Gastroesophageal sphincter (tissue), 4 donors: ENCODE measurements at places on chromosomes 6 and 20.

DNA sequence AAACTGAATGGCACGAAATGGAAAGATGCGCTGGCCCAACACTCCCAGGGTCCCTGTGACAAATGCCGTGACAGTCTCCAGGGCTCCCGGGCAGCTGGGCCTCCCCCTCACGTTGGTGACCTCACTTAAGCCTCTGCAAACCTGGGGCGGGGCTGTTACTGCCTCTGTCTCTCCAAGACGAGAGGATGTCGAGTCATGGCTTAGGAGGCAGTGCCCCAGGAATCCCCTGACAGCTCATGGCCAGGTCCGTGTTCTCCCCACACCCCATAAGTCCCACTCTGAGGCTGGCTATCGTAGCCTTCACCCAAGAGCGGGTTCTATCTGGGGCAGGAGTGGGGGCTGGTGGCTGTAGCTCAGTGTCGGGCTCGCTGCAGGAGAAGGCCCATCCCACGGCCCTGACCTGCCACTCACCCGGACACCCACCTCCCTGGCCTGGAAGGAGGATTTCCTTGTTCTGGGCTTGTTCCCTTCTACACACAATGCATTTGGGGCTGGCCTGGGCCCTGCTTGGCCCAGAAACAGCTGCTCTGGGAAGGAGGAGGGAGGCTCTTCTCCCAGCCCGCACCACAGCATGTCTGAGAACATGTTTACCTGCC, 5.6 kb upstream of the RPS21 start:
- no peaks in the 10 kb centered on the region for H3K36me3 ChIP-seq
- H3K27me3 ChIP-seq = no peaks in the 10 kb centered on the region
- peak overlapping the region; percentile 64 for H3K27ac ChIP-seq
- no peak overlapping the region for H3K4me3 ChIP-seq
- ATAC-seq = no peak

- H3K27ac ChIP-seq = no peak overlapping the region
- no peaks in the 10 kb centered on the region for H3K36me3 ChIP-seq
- H3K4me3 ChIP-seq = no peak overlapping the region
- ATAC-seq = peak; percentile 29
These were observed 26.8 kb downstream of the RRBP1 start for GRCh38 chr20:17655286-17655651.

GRCh38 chr6:25788305-25788922, 33.9 kb downstream of the SLC17A4 start:
- no peaks in the 10 kb centered on the region for H3K4me1 ChIP-seq
- H3K36me3 ChIP-seq = no peaks in the 10 kb centered on the region
- H3K27ac ChIP-seq = no peak overlapping the region
- H3K4me3 ChIP-seq = no peak overlapping the region
- H3K27me3 ChIP-seq = no peaks in the 10 kb centered on the region

DNA sequence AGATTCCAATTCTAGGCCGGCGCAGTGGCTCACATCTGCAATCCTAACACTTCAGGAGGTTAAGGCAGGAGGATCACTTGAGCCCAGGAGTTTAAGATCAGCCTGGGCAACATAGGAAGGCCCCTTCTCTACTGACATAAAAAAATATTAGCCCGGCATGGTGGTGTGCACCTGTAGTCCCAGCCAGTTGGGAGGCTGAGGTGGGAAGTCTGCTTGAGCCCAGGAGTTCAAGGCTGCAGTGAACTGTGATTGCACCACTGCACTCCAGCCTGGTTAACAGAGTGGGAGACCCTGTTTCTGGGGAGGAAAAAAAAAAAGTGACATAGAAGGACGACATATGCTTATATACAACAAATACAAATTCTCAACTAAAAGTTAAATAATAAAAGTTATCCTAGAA, 30.9 kb downstream of the B4GALT5 start:
- H3K27me3 ChIP-seq = no peaks in the 10 kb centered on the region
- H3K27ac ChIP-seq = no peak overlapping the region
- no peak for ATAC-seq

- no peaks in the 10 kb centered on the region for H3K4me1 ChIP-seq
- H3K27me3 ChIP-seq = no peaks in the 10 kb centered on the region
- H3K4me3 ChIP-seq = no peak overlapping the region
- ATAC-seq = no peak
These were observed 21.8 kb upstream of the MYLK2 start for GRCh38 chr20:31797364-31797763.

- H3K4me1 ChIP-seq = no peaks in the 10 kb centered on the region
- H3K4me3 ChIP-seq = no peak overlapping the region
- no peaks in the 10 kb centered on the region for H3K27me3 ChIP-seq
- no peak for ATAC-seq
- H3K27ac ChIP-seq = no peak overlapping the region
These were observed 28.8 kb upstream of the APMAP start for GRCh38 chr20:25021336-25021735.

GRCh38 chr6:116200619-116201249, 53.1 kb downstream of the TSPYL4 start:
- no peaks in the 10 kb centered on the region for H3K4me1 ChIP-seq
- no peaks in the 10 kb centered on the region for H3K27me3 ChIP-seq

GRCh38 chr6:143976806-143977349, 31.2 kb downstream of the PLAGL1 start:
- ATAC-seq = no peak

DNA sequence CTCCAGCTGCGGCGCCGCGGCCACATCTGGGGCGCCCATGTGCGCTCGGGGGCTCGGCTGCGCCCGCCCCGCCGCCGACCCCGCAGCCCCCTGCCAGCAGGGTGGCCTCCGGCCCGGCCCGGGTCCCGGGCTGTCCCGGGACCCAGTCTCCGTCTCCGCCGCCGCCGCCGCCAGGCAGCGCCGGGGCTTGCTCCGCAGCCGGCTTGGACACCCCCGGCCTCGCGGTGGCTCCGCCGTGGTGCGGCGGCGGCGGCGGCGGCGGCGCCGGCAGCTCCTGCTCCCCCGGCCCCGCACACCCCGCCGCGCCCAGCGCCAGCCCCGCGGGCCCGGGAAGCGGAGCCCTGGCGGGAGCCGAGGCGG, 219 bp downstream of the ISM1 start:
- H3K27ac ChIP-seq = peak overlapping the region; percentile 59
- peaks cover 53% of the 10 kb centered on the region for H3K27me3 ChIP-seq
- peak; percentile 24 for ATAC-seq
- no peaks in the 10 kb centered on the region for H3K36me3 ChIP-seq
- H3K4me3 ChIP-seq = peak overlapping the region; percentile 65
- H3K4me1 ChIP-seq = peaks cover 29% of the 10 kb centered on the region

DNA sequence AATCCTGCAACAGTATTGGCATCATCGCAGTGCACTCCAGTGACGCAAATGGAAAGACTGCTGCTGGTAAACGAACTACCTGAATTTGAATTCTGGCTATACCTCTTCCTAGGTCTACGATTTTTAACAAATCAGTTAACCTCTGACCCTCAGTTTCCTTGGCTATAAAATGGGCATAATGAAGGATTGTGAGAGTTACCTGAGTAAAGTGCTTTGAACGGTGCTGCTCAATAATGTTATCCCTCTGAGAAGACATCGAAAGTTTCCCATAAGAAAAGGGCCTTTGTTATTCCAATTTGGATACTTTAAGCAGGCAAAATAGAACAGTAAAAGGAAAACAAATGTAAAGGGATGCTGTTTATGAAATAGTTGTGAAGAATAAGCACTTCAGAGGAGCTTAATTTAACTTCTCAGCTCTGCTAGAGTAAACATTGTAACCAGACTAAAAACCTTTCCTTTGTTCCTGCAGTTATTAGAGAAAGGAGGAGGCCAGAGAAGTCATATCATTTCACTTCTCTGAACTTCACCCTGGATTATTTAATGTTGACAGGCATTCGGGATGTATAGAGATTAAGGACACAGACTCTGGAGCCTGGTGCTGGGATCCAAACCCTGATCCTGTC, 5.8 kb downstream of the SGK1 start:
- no peak overlapping the region for H3K27ac ChIP-seq
- no peak for ATAC-seq
- H3K4me3 ChIP-seq = no peak overlapping the region

GRCh38 chr6:149147938-149148718, 169.4 kb upstream of the TAB2 start:
- H3K4me3 ChIP-seq = no peak overlapping the region
- H3K27ac ChIP-seq = no peak overlapping the region
- H3K27me3 ChIP-seq = no peaks in the 10 kb centered on the region
- no peak for ATAC-seq
- H3K36me3 ChIP-seq = no peaks in the 10 kb centered on the region
- no peaks in the 10 kb centered on the region for H3K4me1 ChIP-seq

- no peaks in the 10 kb centered on the region for H3K4me1 ChIP-seq
- H3K27me3 ChIP-seq = no peaks in the 10 kb centered on the region
- H3K36me3 ChIP-seq = no peaks in the 10 kb centered on the region
- no peak overlapping the region for H3K27ac ChIP-seq
- no peak for ATAC-seq
These were observed 537.4 kb downstream of the PTPRT start for GRCh38 chr20:42652266-42652665.

DNA sequence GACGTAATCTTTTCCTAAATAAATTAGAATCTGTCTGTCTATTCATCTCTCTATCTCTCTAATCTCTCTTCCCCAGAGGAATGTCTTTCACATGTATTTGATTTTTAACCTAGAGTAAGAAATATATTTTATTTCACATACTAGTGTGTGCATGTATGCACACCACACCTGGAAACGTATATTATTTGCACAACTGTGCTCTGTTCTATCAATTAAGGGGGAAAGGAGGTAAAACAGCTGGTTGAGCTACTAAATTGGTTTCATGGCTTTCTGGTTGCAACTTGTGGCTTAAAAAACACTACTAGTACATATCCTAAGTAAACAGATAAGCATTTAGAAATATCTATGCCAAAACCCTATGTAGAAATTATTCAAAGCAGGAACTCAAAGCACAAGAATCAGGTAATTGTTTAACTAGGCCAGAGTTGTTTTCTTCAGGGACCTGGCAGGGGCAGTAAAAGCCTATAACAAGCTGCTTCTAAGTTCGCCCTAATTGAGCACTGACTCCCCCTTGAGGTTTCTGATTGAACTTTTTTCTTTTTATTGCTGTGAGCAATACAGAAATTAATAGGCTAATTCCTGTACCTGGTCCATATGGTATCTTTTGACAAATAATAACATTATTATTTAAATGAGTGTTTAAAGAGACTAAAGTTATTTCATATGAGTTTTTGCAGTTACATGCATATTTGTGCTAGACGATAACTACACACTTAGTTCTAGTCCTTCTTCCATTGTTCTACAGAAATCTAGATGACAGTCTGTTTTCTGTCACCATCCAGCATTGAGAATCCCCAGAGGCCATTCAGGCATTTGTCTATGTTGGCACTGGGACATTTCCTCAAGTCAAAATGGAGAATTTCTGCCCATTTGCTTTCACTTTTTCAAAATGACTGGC, 88.6 kb downstream of the MCHR2 start:
- ATAC-seq = no peak
- H3K36me3 ChIP-seq = no peaks in the 10 kb centered on the region
- H3K4me1 ChIP-seq = no peaks in the 10 kb centered on the region
- no peak overlapping the region for H3K27ac ChIP-seq

DNA sequence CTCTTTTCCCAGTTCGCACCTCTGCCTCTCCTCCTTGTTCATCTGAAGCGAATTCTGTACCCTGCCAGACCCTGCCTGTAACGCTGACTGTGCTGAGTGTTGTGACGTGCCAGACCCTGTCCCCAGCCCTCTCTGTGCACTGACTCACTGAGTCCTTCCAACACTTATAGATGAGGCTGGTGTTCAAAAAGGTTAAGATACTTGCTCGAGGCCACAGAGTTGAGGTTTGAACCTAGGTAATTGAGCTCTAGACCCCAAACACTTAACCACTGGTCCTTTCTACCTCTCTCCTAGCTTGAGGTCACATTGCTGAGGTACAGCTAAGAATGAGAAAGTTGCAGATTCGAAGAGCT, 45.7 kb upstream of the NEDD9 start:
- no peak overlapping the region for H3K4me3 ChIP-seq
- H3K4me1 ChIP-seq = no peaks in the 10 kb centered on the region
- H3K27me3 ChIP-seq = no peaks in the 10 kb centered on the region

- no peaks in the 10 kb centered on the region for H3K36me3 ChIP-seq
- no peak overlapping the region for H3K27ac ChIP-seq
- peaks cover 12% of the 10 kb centered on the region for H3K27me3 ChIP-seq
- ATAC-seq = no peak
These were observed 6.4 kb downstream of the TIAM2 start for GRCh38 chr6:155001482-155001881.

DNA sequence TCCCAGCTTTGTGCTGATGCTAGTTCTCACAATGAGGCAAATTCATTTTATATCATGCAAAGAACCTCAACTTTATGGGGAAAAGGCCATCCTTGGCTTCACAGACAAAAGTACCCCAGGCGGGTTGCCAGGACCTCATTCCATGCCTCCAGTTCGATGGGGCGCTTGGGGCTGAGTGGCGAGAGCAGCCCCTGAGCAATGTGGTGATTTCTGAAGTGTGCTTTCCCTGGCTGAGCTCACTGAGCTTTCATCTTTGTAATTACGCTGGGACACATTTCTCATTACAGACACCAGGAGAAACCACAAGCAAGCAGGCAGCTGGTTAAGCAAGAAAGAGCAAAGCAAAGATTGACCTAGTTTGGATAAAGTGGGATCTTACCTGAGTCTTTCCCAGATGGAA, 301.5 kb upstream of the CDH4 start:
- H3K4me1 ChIP-seq = no peaks in the 10 kb centered on the region
- no peak for ATAC-seq
- H3K27me3 ChIP-seq = no peaks in the 10 kb centered on the region
- H3K27ac ChIP-seq = no peak overlapping the region
- no peak overlapping the region for H3K4me3 ChIP-seq
- no peaks in the 10 kb centered on the region for H3K36me3 ChIP-seq

DNA sequence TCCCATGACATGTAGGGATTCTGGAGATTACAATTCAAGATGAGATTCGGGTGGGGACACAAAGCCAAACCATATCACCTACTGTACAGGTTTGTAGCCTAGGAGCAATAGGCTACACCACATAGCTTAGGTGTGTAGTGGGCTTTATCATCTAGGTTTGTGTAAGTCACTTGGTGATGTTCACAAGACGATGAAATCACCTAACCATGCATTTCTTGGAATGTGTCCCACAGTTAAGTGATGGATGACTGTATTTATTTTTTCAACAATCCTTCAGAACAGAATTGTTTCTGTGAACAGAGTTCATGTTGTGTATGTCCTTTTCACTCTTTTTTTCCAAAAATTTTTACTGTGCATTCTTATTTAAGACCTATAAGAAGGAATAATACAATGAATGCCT, 76.1 kb downstream of the DTD1 start:
- ATAC-seq = no peak
- peaks cover 3% of the 10 kb centered on the region for H3K36me3 ChIP-seq
- H3K4me3 ChIP-seq = no peak overlapping the region
- H3K27me3 ChIP-seq = no peaks in the 10 kb centered on the region

GRCh38 chr6:163356324-163356723, 58.2 kb upstream of the QKI start:
- H3K4me3 ChIP-seq = no peak overlapping the region
- H3K27me3 ChIP-seq = no peaks in the 10 kb centered on the region
- H3K36me3 ChIP-seq = no peaks in the 10 kb centered on the region
- ATAC-seq = peak; percentile 46
- peaks cover 3% of the 10 kb centered on the region for H3K4me1 ChIP-seq

DNA sequence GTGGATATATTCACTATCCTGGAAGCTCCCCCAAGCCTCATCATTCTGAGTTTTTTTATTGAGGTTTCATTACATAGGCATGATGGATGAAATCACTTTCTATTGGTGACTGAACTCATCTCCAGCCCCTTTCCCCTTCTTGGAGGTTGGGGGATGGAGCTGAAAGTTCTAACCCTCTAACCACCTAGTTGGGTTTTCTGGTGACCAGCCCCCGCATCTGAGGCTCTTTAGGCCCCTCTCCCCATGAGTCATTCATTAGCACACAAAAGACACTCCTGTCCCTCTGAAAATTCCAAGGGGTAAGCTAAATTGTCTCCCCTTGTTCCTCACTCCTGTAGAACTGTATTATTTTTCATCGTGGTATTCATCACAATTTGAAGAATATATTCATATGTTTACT, 33.3 kb downstream of the GFRA4 start:
- ATAC-seq = no peak
- no peaks in the 10 kb centered on the region for H3K4me1 ChIP-seq
- no peak overlapping the region for H3K27ac ChIP-seq
- no peaks in the 10 kb centered on the region for H3K27me3 ChIP-seq
